ENCODE measurements at places on chromosomes 13 and 19.

DNA sequence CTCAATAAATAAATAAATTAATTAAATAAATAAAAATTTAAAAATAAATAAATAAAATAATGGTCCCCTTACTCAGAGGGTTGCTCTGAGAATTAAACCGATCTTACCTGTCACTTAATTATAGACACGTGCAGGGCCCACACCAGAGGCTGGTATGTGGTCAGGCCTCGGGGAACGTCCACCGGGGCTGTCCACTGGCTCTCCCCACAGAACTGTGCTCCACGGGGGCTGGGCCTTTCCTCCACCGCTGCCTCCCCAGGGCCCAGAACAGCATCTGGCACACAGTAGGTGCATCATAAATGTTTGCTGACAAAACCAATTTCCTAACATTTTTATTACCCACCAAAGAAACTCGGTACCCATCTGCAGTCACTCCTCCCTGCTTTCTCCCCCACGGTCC, 69.2 kb downstream of the CEBPG start:
- DNase-seq: no peak

DNA sequence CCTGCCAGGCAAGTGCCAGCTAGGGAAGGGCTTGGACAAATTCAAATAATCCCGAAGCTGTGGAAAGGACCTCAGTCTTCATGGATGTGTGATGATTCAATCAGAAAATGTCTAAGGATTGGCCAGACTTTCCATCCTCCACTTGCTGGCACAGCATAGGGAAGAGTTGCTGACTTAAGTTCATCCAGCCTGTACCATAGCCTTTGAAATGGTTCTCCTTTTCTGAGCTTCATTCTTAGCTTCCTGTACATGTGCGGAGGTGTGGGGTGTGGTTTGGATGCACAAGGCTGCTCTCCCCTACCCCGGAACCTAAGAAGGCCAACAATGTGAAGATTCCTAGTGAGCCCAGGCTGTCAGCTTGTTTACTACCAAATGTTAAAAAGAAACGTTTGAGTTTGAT, 959 bp upstream of the IGFL3 start:
- DNase-seq: no peak

DNA sequence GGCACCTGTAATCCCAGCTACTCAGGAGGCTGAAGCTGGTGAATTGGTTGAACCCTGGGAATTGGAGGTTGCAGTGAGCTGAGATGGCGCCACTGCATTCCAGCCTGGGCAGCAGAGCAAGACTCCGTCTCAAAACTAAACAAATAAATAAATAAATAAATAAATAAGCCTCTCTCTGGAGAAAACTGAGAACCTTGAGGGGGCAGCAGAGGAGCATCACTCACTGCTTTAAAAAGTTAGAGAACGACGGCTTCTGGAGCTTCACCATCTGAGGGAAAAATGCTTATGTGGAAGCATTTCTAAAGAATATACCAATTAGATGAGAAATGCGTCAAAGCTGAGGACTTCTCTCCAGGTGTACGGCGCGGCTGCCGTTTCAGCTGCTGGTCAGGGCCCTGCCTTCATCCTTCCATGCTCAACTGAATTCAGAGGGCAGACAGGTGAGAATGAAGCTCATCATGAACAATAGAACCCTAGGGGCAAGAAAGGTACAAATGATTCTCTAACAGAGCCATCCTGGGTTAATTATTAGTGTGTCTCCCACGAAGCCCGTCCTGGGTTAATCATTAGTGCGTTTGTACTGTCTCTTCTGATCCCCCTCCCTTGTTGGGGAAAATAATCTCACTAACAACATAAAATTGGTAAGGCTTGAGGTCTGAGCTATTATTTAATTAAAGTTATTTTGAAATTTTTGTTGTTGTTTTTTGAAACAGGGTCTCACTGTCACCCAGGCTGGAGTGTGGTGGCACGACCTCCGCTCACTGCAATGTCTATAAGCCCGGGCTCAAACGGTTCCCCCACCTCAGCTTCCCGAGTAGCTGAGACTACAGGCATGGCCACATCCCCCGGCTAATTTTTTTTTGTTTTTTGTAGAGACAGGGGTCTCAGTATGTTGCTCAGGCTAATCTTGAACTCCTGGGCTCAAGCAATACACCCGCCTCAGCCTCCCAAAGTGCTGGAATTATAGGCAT, 80.1 kb downstream of the IPO5 start:
- peak; percentile 45 for DNase-seq

- no peak for DNase-seq
These were observed 4.2 kb downstream of the CLIP3 start for GRCh38 chr19:36028313-36029041.

DNA sequence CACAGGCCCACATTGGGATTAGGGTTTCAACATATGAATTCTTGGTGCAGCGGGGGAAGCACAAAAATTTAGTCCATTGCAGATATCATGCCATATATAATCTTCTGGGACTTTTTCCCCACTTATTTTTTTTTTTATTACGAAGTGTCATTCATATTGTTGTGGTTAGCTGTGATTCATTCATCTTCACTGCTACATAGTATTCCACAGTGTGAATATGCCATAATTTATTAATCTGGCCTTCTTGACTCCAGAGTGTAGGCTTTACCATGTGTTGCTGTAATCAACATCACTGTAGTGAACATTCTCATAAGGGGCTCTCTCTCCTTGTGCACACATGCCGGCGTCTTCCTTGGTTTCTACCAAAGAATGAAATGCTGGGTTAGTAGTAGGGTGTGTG, 53.4 kb upstream of the RGCC start:
- DNase-seq: no peak

DNA sequence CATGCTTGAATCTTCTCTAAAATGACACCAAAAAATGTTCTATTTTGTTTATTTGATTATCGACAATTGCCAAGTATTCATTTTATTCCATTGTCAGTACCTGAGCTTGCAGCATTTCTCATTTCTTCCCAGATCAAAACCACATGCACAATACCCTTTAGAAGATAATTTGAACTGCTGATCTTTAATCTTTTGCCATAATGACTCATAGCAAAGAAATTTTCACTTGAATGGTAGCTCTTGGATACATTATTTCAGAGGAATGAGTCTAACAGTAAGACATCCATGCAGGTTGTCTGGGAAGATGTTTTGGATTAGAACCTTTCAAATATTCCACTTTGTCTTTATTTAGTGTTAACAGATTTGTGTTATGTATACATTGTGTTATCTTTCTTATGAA, 42.0 kb upstream of the RXFP2 start:
- DNase-seq: no peak

DNA sequence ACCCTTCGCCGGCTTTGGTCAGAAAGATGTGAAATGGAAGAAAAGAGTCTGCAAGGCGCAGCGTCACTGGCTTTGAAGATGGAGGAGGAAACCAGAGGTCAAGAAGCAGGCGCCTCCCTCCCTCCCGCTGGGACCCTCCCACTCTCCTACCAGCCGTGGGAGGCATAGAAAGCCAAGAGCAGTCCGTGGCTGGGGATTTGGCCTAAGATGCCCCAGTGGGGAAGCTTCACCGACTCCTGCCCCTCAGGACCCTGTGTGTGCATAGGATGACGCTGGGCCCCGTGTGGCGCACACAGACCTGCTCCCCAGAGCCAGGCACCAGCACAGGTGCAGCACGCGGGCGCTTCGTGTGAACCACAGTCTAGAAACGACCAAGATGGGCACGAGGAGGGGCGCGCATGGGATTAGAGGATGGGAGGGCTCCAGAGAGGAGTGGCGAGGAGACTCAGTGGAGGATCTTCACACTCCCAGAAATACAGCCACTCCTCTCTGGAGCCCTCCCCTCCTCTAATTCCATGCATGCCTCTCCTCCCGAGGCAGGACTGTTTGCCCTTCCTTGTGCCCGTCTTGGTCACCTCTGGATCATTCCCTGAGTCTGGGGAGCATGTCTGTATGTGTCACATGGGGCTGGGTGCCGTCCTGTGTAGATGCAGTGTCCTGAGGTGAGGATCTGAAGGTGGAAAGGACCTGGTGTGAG, 194.3 kb downstream of the TEX29 start:
- DNase-seq: no peak

GRCh38 chr19:19510432-19510831, 4.9 kb downstream of the TSSK6 start:
- no peak for DNase-seq

DNA sequence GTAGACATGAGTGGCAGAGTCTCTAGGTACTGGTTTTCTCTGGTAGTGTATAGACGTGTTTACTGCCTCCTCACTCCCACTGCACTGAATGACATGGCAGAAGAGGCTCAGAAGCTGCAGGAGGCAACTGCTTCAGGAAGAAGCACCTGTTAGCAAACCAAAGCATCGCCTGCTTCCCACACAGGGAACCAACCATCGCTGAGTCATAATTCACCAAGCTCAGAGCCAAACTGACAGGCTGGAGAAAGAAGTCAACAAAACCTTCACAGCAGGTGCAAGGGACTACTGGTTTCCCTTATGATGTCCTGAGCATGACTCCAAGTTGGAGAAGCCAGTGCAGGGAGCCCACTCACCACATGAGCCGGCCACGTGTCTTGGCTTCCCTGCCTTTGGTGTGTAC, 69.8 kb downstream of the KCTD12 start:
- DNase-seq: no peak

- DNase-seq: peak; percentile 18
These were observed 731.0 kb downstream of the SLITRK1 start for GRCh38 chr13:83151308-83151660.

GRCh38 chr13:55669051-55669450, 1471.7 kb upstream of the PRR20A start:
- DNase-seq: no peak
